MG63 (cell line): ENCODE measurements at places on chromosomes 2 and 18.
A peak's percentile ranks its signal among the peaks of the same experiment; 100 is the strongest.

DNA sequence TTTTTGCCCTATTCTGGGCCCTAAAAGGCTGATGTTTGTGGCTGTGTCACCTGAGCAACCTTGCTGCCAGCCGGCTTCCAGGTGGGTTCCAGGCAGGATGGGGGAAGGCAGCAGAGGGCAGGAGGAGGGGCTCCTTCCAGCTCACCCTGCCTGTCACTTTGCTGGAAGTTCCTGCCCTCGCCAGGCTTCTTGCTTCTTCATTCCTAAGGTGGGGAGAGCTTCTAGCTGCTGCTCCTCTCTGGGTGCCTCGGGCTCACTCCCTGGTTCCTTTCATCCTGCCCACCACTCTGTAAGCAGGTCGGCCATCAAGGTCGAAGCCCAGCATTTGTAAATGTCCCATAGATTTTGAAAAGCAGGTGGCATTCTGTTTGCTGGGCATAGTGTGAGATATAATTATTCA, 249.4 kb upstream of the HS6ST1 start:
- DNase-seq, result no peak

DNA sequence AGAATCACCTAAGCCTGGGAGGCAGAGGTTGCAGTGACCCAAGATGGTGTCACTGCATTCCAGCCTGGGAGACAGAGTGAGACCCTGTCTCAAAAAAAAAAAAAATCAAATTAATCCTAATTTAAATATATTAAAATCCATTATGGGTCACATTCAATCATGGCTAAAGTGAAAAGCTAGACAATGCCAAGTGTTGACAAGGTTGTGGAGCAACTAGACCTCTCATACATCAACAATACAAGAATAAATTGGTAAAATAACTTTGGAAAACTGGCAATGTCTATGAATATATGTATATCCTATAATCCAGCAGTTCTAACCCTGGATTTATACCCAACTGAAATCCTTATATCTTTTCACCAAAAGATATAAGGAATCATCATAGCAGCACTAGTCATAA, 23.4 kb upstream of the ATL2 start:
- DNase-seq, result no peak

DNA sequence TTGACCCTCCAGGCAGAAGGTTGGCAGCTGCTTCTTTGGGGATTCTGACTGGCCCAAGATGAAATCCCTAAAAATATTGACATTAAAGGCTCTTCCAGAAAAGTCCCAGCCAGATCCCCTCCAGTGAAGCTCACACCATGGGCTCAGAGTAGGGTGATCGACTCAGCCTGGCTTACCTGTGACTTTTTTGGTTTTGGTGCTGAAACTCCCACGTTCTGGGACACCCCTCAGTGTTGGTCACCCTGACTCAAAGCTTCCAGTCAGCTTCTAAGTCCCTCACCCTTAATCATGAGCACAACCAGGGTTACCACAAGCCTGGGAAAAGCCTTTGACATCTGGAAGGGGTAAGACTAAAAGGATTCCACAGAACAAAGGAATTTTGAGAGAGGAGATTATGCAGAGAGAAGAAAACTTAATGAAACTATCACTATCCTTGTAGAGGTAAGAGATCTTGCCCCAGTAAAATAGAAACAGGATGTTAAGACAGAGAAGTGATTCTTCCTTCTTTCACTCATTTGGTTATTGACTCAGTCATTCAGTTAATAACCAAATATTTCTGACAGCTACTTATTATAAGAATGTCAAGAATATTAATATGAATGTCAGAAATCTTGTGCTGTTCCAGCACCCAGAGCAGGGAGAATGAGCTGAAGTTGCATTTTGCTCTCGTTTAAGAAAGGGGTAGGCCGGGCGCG, 66.8 kb upstream of the SEC11C start:
- DNase-seq, result no peak

DNA sequence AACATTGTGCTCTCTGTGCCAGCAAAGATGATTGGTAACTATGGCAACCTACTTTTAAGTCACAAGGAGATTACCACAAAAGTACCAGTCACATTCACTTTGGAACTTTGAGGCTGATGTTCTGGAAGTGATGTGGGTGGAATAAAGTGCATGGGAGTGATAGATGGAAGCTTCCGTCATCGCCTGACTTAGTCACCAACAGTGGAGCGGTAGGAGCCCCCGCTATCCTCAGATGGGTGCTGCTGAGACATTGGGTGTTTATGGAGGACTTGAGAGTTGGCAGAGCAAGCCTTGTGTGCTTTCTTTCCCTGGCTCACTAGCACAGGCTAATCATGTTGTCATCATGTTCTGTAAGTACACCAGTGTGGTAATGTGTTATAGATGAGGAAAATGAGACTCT, 4.6 kb downstream of the PPP1R7 start:
- DNase-seq, result no peak

GRCh38 chr2:106095478-106096298, 98.4 kb downstream of the UXS1 start:
- DNase-seq, result no peak

DNA sequence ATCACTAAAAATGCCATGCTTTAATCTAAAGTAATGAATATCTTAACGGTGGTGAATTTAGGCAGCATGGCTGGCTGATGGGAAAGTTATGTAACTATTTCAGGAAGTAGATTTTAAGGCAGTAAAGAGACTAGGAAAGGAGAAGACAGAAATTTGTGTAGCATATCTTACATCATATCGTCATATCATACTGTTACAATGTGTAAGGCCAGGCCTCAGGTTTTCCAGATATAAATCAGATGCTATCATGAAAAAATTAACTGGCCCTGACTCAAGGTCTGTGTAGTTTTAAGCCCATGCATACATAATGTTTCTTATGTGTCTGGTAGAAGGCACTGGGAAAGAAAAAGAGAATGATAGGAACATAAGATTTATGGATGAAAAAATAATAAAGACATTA, 8.9 kb upstream of the FAP start:
- DNase-seq, result no peak

DNA sequence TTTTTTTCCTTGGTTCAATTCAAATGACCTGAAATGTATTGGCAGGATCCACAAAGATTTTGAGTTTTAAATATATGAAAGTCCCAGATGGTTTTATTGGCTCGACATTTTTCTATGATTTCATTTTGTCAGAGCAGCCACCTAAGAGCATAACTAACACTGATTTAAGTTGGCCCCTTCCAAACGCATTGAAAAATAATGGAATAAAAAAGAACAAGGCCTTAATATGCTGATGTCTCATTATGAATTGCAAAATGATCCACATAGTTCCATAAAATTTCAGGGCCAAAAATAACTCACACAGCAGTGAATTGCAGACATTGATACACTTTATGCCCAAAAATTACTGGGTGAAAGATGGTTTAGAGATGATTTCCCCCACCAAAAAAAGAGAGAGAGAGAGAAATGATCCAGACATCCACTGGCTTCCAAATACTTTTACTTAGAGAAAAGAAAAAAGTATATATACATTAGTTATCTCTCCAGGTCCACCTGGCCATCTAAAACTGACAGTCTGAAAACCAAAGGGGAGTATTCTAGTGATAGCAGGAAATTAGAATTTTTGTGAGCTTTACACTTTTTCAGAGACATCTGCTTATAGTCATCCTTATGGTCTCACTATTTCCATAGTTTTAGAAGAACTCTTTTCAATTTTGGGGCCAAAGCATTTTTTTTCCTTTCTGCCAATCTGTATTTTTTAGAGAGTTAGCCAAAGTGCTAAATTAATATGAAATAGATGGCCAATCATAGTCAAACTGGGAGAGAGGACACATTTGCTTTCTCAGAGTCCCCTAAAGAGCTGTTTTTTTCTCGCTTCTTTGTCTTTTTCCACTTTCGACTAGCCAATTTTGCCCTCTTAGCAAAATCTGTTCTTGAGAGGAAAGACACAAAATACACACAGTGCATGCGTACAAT, 213.5 kb upstream of the RND3 start:
- DNase-seq, result no peak

DNA sequence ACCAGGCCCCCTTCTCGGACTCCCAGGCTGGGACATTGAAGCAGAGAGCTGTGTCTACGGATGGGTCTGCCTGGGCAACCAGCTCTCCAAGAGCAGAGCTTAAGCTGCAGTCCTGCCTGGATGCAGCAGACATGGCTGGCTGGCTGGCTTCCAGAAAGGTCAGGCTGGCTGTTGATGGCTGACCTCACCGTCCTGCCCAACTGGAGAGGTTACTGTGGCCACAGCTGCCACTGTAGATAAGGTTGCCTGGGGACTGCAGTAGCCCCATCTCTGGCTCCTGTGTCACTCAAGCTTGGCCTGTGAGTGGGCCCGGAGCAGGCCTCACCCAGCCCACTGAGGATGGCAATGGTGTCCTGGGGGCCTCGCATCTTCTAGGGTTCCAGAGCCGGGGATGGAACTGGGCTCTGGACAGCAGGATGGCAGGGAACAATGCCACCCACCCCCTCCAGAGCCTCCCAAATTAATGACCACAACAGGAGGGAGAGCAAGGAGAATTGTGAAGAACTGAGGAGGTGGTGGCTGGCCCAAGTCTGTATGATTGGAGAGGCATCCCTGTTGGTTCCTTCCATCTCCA, 37.0 kb upstream of the FOSL2 start:
- peak; percentile 44 for DNase-seq

GRCh38 chr2:63840785-63841253, 877 bp upstream of the UGP2 start:
- peak; percentile 98 for DNase-seq
